IPS DF 6.9 (cell line): ENCODE measurements at places on chromosomes 5 and 9.

GRCh38 chr9:97638666-97639065 lies 5.0 kb downstream of the NCBP1 start:
- no peak for DNase-seq

GRCh38 chr5:136699651-136700050 lies 334.3 kb upstream of the TRPC7 start:
- DNase-seq, result no peak

GRCh38 chr5:17713301-17713700 lies 79.0 kb downstream of the TAF11L14 start:
- no peak for DNase-seq

- DNase-seq, result no peak
These were observed 54.5 kb downstream of the DCP2 start for GRCh38 chr5:113031104-113031503.

- no peak for DNase-seq
These were observed 233.2 kb downstream of the SPATA31A1 start for GRCh38 chr9:39588500-39589137.

GRCh38 chr5:82389347-82389746 lies 111.2 kb upstream of the RPS23 start:
- DNase-seq, result no peak

GRCh38 chr9:12849486-12850003 lies 74.7 kb downstream of the LURAP1L start:
- DNase-seq, result no peak

- no peak for DNase-seq
These were observed 47.2 kb upstream of the CXCL14 start for GRCh38 chr5:135625961-135626360.

DNA sequence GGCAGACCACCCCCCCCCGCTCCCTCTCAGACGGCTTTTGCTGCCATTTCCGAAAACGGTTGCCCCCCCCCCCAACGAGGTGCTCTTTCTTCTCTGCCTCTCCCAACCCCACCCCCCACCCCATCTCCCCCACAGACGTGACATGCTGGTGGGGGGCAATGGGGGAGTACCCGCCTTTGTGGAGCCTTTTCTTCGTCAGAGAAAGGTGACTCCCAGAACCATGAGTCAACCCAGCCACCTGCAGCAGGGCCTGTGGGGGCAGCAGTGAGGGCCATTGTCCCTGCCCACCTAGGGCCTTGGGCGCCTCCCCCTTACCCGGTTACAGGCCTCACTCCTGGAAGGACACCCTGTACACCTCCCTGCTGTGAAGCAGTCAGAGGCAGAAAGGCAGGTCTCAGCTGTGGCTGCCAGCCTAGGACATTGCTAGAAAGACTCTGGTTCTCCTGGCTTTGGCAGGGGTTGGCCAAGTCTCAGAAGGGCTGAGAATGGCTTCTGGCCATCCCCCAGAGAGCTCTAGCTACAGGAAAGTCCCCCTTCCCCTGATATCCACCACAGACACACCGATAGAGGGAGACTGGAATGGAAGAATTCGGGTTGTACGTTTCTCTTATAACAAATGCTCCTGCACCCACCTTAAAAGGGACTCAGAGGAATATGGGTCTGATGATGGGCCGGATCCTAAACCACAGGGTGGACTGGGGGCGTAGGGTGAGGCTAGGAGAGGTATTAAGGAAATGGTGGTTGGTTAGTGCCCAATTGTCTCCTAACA lies 2.2 kb downstream of the DNAJB5 start:
- DNase-seq, result no peak

GRCh38 chr5:157888814-157889532 lies 30.0 kb upstream of the CLINT1 start:
- no peak for DNase-seq

GRCh38 chr5:72209147-72210115 lies 102.2 kb downstream of the MAP1B start:
- DNase-seq, result no peak
